ENCODE measurements at places on chromosomes 2 and 18.

DNA sequence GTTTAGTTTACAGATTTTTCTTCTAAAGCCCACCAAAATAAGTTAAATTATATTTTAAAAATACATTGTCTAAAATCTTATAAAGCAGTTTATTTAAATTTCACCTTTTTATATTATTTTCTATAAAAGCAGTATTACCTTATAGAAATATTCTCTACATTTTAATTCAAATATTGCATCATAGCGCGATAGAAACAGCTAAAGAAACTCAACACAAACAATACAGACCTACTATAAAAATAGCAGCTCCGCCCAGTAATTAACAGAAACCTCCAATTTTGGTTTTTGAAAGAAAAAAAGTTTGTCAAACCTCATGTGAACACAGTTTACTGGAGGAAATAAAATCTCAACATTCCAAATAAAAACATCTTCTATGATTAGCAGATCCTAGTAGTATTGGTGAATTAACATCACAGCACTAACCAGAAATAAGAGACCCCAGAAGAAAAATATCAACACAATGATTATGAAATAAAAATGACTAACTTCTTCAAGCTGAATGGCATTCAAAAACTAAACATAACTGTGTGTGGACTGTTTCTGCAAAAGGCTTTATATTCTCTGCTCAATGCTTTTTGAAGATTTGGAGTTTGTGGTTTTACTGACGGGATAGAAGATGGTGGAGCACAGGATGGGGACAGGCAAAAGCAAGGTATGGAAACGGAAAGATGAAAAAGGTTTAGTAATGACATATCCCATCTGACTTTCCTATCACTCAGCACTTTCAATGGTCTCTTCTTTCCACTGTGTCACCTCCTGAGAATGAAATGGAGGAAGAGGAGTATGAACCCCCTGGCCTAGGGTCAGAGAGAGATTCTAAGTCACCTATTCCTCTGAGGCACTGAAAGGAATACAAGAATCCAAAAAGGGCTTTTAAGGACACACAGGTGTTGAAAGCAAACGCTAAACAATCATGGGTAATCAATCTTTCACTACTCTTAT, 17.5 kb downstream of the MAP4K3 start:
- H3K4me1 ChIP-seq: no peaks in the 10 kb centered on the region
- H3K36me3 ChIP-seq: no peaks in the 10 kb centered on the region
- H3K27me3 ChIP-seq: no peaks in the 10 kb centered on the region
- no peak overlapping the region for H3K27ac ChIP-seq
- no peak overlapping the region for H3K4me3 ChIP-seq
- no peak for DNase-seq

GRCh38 chr2:80258793-80259192, 45.8 kb downstream of the LRRTM1 start:
- no peaks in the 10 kb centered on the region for H3K27me3 ChIP-seq
- no peaks in the 10 kb centered on the region for H3K36me3 ChIP-seq
- no peaks in the 10 kb centered on the region for H3K4me1 ChIP-seq
- no peak for DNase-seq
- H3K4me3 ChIP-seq: no peak overlapping the region

- no peak for DNase-seq
- no peak overlapping the region for H3K4me3 ChIP-seq
- no peak overlapping the region for H3K27ac ChIP-seq
- H3K36me3 ChIP-seq: no peaks in the 10 kb centered on the region
- H3K4me1 ChIP-seq: no peaks in the 10 kb centered on the region
These were observed 527.5 kb downstream of the GALR1 start for GRCh38 chr18:77777163-77777562.

DNA sequence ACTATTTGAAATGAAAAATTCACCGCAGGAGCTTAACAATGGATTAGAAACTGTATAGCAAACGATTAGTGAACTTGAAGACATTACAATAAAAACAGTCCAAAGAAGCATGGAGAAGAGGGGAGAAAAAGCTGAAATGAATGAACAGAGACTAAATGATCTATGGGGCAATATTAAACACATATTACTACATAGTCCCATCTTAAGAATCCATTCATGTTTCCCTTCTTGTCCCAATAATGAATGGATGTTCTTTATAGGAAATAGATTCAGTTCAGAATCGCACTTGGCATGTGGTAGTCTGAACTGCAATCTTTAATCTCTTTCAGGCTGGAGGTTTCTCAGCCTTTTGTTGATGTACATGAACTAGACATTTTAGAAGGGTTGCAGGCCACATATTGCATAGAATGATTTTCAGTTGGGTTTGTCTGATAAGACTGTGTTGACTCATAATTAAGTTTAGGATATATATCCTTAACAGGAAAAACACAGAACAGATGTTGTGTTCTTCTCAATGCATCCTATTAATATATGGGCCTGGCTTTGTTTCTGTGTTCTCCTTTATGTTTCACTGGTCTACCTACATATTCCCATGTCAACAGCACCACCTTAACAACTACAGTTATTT, 27.9 kb downstream of the CCDC88A start:
- H3K4me1 ChIP-seq: no peaks in the 10 kb centered on the region
- DNase-seq: no peak
- no peaks in the 10 kb centered on the region for H3K27me3 ChIP-seq
- no peak overlapping the region for H3K27ac ChIP-seq

DNA sequence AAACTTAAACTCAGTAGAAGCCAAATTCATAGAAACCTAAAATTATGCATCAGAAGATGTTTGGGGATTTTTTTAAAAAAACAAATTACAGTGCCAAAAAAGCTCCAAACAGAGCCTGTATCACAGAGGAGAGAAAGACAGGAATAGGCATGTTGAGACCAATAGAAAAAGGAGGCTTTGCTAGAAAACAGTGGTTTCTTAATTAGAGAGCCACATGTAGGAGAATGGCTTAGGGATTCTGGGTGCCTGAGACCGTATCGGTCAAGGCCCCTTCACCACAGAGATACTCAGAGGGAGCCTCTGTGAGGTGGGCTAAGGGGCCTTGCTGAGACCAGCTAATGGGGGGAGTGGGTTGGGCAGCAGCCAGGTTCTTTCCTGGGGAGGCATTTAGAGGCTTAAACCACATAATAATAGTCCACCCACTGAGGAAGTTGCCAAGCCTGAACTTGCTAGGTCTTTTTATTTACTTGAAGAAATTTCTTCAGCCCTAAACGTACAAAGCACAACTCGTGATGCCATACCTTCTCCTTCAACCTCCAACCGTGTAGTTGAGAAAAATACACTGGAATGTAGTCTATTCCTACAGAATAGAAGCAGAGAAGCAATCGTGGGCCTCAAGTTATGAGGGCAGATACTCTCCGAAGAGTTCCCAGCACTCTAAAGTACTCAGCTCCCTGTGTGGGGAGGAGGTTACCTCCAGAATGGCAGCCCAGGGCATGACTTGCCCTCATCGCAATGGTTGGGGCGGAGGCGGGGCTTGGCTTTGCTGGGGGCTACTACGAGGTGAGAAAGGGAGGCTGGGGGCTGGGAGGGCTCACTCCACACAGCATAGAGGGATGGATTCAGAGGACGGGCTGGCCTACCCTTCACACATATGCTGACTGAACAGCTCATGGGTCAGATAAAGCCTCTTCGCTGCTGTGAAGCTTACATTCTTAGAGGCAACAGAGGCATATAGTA, 237.9 kb downstream of the TPGS2 start:
- H3K27me3 ChIP-seq: no peaks in the 10 kb centered on the region
- no peak overlapping the region for H3K27ac ChIP-seq
- H3K4me3 ChIP-seq: no peak overlapping the region
- no peaks in the 10 kb centered on the region for H3K4me1 ChIP-seq
- no peaks in the 10 kb centered on the region for H3K36me3 ChIP-seq

DNA sequence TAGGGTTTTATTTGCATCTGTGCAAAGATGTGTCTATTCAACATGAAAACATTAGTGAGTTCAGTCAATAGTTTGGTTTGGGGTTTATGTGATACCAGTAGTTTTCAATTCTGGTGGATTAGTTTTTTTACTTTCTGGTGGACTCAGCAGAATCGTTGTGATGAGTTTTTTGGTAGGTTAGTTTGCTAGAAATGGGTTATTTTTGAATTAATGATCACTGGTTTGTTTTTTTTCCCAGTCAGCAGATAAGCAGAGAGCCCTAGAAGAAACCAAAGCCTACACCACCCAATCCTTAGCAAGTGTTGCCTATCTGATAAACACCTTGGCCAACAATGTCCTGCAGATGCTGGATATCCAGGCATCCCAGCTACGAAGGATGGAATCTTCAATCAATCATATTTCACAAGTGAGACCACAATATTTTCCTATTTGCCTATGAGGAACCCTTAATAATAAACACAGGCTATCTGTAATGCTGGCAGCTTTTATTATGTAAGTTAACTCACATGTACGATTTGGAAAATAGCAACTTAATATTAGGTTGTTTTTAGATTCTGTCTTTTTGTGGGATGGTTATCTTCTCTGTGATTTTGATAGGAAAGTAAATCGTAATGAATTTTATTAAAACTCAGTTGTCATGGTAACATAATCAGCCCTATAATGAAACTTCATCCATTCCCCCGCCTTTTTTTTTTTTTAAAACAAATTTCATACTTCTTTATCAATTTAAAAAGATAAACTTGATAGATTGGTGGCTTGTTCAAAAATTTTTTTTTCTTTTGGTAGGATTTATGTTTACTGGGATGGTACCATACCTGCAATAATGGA, 38.7 kb downstream of the ABI2 start:
- H3K4me3 ChIP-seq: no peak overlapping the region
- H3K36me3 ChIP-seq: no peaks in the 10 kb centered on the region
- no peaks in the 10 kb centered on the region for H3K4me1 ChIP-seq
- DNase-seq: no peak

- H3K27ac ChIP-seq: no peak overlapping the region
- no peaks in the 10 kb centered on the region for H3K36me3 ChIP-seq
- no peak overlapping the region for H3K4me3 ChIP-seq
These were observed 52.2 kb upstream of the KCNH7 start for GRCh38 chr2:162890690-162891311.

- no peaks in the 10 kb centered on the region for H3K36me3 ChIP-seq
- H3K27me3 ChIP-seq: no peaks in the 10 kb centered on the region
- no peaks in the 10 kb centered on the region for H3K4me1 ChIP-seq
- no peak within 1 kb of the TSS for H3K4me3 ChIP-seq
These were observed at the start of gene SFTPB for GRCh38 chr2:85668009-85668856. TSS of gene SFTPB (minus strand) at chr2:85668199. CDS start at chr2:85668183, 16 bp downstream.

- no peak for DNase-seq
- no peaks in the 10 kb centered on the region for H3K27me3 ChIP-seq
- H3K4me1 ChIP-seq: peaks cover 18% of the 10 kb centered on the region
- no peak overlapping the region for H3K4me3 ChIP-seq
These were observed 229.0 kb downstream of the MREG start for GRCh38 chr2:215784371-215784783.

GRCh38 chr2:170996316-170996715, 67.3 kb downstream of the GORASP2 start:
- no peak overlapping the region for H3K4me3 ChIP-seq
- no peaks in the 10 kb centered on the region for H3K4me1 ChIP-seq
- no peaks in the 10 kb centered on the region for H3K27me3 ChIP-seq
- H3K27ac ChIP-seq: no peak overlapping the region
- H3K36me3 ChIP-seq: no peaks in the 10 kb centered on the region

DNA sequence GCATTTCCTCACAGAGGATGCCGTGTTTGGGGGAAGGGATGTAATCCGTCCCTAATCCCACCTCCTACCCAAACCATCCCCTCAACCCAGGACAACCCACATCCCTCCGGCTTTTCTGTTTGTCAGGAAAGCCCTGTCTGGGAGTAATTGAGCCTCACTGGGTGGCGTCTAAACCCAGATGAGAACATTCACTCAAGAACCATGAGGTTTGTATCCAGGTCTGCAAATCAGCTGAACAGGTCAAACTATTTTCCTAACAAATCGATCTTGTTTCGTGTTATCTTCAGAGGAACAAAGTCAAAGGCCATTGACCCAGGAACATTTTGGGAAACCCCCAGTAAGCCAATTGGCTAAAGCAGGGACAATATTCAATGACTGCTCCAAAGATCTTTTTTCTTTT, 25.7 kb downstream of the CYP27C1 start:
- H3K4me1 ChIP-seq: no peaks in the 10 kb centered on the region
- no peak for DNase-seq
- no peaks in the 10 kb centered on the region for H3K36me3 ChIP-seq

DNA sequence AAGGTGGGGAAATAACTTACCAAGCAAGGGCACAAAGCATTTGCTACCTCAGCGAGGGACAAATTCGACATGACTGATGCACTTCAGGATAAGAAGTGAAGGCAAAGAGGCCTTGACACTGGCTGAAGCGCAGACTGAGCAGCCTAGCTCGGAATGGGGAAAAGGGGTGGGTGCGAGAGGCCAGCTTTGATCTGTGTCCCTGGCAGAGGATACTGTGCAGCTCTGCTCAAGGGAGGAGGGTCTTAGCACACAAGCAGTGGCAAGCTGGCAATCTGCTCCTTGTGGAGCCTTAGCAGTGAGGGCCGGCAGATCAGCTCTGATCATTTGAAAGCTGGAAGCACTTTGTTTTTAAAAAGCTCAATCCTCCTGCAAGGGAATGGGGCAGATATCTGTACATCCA, 222.3 kb downstream of the ZBTB7C start:
- H3K27ac ChIP-seq: no peak overlapping the region
- H3K4me3 ChIP-seq: no peak overlapping the region
- no peak for DNase-seq
- no peaks in the 10 kb centered on the region for H3K4me1 ChIP-seq

DNA sequence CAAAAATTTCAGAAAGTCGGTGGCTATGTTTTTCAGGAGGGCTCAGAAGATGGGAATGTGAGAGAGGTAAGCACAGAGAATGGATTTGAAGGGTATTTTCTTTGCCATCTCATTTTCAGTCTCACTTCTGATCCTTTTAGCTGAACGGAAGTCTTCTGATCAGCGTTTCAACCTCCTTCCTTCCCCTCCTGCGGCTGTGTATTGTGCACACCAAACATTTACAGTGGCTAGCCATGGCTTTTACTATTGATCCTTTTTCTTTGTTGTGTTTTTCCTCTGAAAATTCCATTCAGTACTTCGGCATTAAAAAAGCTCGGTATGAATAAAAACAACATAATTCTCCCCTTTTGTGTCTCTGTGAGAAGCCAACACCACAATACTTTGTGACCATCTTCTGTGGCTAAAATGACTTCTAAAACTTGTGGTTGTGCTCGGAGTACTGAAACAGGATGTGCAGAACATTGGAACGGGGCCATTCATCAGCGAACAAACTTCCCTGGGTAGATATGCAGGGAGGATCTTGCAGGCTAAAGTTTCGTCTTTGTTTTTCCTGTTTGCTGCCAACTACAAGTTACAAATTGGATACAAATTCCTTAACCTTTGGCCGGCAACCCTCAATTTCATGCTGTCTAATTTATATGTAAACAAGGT, 260.8 kb upstream of the FAM98A start:
- peak overlapping the region; percentile 45 for H3K27ac ChIP-seq
- 0 out of 2 replicates have a peak overlapping the region, but pooled peaks have one; percentile 1 for H3K4me3 ChIP-seq
- peaks cover 6% of the 10 kb centered on the region for H3K4me1 ChIP-seq
- no peaks in the 10 kb centered on the region for H3K27me3 ChIP-seq

GRCh38 chr2:29834036-29834540, 87.3 kb downstream of the ALK start:
- H3K4me3 ChIP-seq: no peak overlapping the region
- H3K4me1 ChIP-seq: no peaks in the 10 kb centered on the region
- H3K27ac ChIP-seq: no peak overlapping the region
- no peaks in the 10 kb centered on the region for H3K36me3 ChIP-seq

GRCh38 chr2:187546762-187547333, 7.4 kb downstream of the TFPI start:
- no peak overlapping the region for H3K4me3 ChIP-seq
- no peaks in the 10 kb centered on the region for H3K36me3 ChIP-seq
- DNase-seq: no peak
- no peaks in the 10 kb centered on the region for H3K27me3 ChIP-seq
- H3K27ac ChIP-seq: no peak overlapping the region

GRCh38 chr2:3522961-3523421, 3.7 kb upstream of the ADI1 start:
- H3K36me3 ChIP-seq: no peaks in the 10 kb centered on the region
- no peak for DNase-seq
- H3K4me1 ChIP-seq: peaks cover 10% of the 10 kb centered on the region
- H3K27ac ChIP-seq: no peak overlapping the region
- H3K4me3 ChIP-seq: no peak overlapping the region
- H3K27me3 ChIP-seq: no peaks in the 10 kb centered on the region

Data from MM.1S (cell line).